ENCODE measurements at places on chromosomes 3 and 15. TPM values are rescaled to one million over a fixed set of nuclear protein-coding genes. Genes with fewer than 3 reads are reported as not detected.

The GPR160 gene
- total RNA-seq = 5.1 TPM

The SMAD6 gene
- 0.37 TPM for total RNA-seq

The CHST2 gene
- total RNA-seq = 6.0 TPM

The ACVR2B gene
- 7.5 TPM for total RNA-seq

The LARP6 gene
- not detected for total RNA-seq

The CTDSPL gene
- total RNA-seq = 4.6 TPM

All from T-helper 1 cell treated with Interleukin-12 subunit alpha and Interleukin-12 subunit beta and Interleukin-4 antibody, amounts not matched to agents 30 ng/mL and 1 ng/mL, for 36 hours (primary cell).